ENCODE measurements at places on chromosomes 5 and 9. TPM values are rescaled to one million over a fixed set of nuclear protein-coding genes. Genes with fewer than 3 reads are reported as not detected.

Gene RGS7BP
- total RNA-seq, result 0.83 TPM

Gene PTPN3
- 2.7 TPM for total RNA-seq

Gene OMD
- total RNA-seq, result 1.9 TPM

Gene FAF2
- total RNA-seq, result 27.1 TPM

Gene NTRK2
- total RNA-seq, result 0.38 TPM

Gene SIT1
- total RNA-seq, result 0.15 TPM

Gene CYSRT1
- 0.12 TPM for total RNA-seq

Gene ANKRD34B
- total RNA-seq, result not detected

Gene ANKRD18B
- not detected for total RNA-seq

Gene SNCB
- total RNA-seq, result 0.12 TPM

Gene KCTD16
- total RNA-seq, result 3.4 TPM

Gene NUTM2F
- total RNA-seq, result not detected

Gene PCDHGA12
- 9.9 TPM for total RNA-seq

Gene SNAPC3
- 28.5 TPM for total RNA-seq

Gene CCNJL
- total RNA-seq, result 1.6 TPM

Gene HTR1A
- total RNA-seq, result not detected

Gene MRPL22
- 21.8 TPM for total RNA-seq
